ENCODE measurements at places on chromosomes 1 and 21.
A peak's percentile ranks its signal among the peaks of the same experiment; 100 is the strongest.

- DNase-seq: peak; percentile 82
Observed at GRCh38 chr1:63817152-63817667, 43.4 kb downstream of the ROR1 start.

- no peak for DNase-seq
Observed at GRCh38 chr1:30507401-30508174, 215.8 kb downstream of the MATN1 start.

- DNase-seq: no peak
Observed at GRCh38 chr1:172556461-172556860, 23.5 kb downstream of the SUCO start.

DNA sequence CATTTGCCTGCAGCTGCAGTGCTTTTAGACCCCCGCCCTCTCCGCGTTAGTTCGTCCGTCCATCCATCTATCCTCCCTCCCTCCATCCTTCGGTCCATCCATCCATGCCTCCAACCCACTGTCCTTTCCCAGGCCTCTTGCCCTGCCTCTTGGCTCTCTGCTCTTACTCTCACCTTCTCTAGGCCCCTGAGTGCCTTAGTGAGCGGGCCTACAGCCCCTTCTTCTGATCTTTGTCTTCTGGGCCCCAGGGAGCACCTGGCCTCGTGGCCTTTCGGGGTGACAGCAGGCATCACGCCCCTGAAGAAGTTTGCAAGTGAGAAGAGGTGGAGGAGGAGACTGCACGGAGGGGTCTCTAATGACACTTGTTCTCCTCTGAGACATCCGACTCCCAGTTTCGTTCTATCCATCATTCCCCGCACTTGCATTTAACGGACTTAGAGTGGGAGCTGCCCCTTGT, 842 bp downstream of the ATXN7L2 start:
- no peak for DNase-seq

GRCh38 chr1:31785020-31785946, 21.1 kb upstream of the ADGRB2 start:
- DNase-seq: no peak

DNA sequence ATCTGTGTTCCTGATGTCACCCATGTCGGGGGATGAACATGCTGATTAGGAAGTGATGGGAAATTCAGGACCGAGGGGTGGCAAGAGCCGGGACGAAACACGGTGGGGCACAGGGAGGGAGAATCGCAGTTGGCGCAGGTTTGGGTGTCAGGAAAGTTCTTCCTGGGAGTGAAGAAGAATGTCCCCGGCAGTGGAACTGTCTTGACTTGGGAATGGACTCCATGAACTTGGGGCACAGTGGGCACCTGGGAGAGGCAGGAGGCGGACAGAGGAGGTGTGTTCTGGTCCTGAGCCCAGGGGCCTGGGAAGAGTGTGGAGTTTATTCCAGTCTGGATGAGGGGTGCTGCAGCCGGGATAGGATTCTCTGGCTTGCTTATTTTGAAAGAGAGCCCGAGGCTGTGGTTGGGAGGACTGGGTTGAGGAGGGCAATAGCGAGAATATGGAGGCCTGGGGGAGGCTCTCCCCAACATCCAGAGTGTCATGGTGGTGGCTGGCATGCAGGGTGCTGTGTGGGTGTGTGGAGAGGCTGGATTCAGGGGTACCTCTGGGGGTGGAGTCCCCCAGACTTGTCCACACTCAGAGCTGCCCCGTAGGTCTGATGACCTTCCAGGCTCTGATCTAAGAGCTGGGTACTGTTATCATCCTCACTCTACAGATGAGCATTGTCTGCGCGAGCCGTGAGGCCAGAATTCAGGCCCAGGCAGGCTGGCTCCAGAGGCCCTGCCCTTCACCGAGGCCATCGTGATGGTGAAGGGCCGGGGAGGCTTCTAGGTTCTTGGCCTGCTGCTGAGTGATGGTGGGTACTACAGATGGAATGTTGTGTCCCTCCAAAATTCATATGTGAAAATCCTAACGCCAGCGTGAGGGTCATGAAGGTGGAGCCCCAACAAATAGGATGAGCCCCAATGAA, 274.5 kb upstream of the C1orf174 start:
- no peak for DNase-seq

DNA sequence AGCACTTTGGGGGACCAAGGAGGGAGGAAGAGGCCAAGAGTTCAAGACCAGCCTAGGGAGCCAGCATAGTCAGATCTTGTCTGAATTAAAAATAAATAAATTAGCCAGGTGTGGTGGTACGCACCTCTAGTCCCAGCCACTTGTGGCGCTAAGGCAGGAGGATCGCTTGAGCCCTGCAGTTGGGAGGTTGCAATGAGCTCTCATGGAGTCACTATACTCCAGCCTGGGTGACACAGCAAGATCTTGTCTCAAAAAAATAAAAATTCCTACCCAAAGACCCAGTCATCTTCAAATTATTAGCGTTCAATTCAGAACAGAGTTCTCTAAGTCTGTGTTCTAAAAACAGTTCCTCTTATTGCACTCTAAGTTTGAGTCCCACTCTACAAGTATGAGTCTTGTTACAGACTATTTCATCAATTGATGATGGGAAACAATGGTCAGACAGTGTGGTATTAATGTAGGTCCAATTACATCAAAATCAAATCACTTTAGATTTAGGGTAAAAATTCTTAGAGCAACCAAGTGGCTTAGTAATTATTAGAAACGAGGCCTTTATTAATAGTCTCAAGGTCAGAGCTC, 6.9 kb downstream of the FOXJ3 start:
- no peak for DNase-seq

DNA sequence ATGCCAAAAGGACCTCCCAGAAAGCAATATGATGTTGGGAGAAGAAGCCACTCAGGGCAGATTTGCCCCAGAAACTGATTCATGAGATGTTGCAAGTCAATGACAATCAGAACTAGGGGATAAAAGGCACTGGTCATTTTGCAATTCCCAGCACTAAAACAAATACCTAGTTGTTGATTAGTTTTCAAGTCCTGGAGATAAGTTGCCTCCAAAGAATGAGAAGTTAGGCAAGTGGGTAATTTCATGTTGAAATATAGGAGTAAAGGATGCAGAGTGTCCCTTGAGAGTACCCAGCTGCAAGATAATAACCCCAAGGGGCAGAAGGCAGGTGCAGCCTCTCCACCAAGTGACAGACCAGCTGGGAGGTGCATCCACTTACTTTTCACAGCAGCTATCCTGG, 363.6 kb downstream of the PBX1 start:
- DNase-seq: no peak

DNA sequence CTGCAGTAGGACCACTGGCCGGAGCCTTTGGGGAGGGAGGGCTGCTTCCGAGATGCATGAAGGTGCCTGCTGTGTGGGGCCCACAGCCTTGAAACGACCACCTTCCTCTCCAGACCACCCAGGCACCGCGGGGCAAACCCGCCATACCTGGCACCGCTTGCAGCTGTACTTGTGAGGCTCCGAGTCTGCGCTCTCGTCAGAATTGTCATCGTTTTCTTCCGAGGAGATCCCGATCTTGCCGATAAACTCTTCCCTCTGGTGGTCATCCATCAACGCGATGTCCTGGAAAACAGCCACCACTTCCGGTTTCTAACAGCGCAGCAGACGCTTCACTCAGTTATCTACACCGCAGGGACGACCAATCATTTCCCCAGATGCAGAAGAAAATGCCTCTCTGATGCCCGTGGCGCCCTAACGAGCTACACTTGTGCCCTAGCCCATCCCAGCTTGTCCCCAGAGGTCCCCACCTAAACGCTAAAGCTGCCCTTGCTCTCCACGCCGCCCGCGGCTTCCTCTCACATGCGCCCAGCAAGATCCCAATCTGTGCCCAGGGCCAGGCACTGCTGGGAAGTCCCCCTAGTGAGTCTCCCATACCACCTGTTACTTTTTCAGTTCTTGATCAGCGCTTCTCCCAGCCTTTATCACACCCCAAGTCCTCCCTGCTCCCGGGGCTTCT, 55.0 kb upstream of the RIPK4 start:
- no peak for DNase-seq

DNA sequence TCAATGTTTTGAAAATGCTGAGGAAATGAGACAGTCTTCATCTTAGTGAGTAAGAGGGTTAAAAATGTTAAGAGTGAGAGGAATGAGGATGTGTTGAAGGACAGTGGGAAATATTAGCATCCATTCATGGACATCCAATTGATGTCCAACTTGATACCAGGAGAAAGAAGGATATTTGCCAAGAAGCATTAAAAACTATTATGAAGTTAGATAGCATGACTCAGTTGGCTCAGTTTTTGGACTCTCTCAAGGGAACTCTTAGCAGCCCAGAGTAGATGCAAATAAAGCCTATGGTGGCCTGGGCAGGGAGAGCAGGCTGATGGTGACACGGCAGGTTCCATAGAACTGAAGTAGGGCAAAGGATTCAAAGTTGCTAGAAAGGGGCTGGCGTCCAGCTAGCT, 171.0 kb downstream of the ZZZ3 start:
- no peak for DNase-seq

- no peak for DNase-seq
Observed at GRCh38 chr1:116881879-116882520, 27.7 kb upstream of the PTGFRN start.

- no peak for DNase-seq
Observed at GRCh38 chr1:212645546-212646543, 37.3 kb downstream of the ATF3 start.

- no peak for DNase-seq
Observed at GRCh38 chr1:205766038-205766437, 9.2 kb downstream of the RAB29 start.

DNA sequence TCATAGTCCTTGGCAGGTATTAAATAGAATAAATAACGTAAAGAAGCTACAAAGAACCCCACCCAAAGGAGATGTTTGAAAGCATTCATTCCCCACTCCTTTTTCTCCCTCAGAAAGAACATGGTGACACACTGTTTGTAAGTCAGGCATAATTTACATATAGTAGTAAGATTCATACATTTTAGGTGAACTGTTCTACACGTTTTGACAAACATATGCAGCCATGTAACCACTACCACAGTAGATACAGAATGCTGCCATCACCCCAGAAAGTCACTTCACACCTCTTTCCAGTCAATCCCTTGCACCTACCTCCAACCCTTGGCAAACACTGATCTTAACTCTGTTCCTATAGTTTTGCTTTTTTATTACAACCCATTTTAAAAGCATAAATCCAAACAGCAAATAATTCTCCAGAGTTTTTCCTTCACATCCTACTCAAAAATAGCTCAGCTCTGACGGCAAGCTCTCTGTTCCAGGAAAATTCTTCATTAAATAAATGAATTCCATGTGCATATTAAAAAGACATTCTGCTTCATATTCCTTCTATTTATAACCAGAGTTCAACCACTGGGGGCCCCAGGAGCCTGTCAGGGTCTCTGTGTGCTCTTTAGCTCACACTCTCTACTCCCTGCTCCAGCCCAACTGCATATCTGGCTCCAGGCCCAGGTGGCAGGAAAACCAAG, 258.8 kb downstream of the PLPP3 start:
- no peak for DNase-seq

DNA sequence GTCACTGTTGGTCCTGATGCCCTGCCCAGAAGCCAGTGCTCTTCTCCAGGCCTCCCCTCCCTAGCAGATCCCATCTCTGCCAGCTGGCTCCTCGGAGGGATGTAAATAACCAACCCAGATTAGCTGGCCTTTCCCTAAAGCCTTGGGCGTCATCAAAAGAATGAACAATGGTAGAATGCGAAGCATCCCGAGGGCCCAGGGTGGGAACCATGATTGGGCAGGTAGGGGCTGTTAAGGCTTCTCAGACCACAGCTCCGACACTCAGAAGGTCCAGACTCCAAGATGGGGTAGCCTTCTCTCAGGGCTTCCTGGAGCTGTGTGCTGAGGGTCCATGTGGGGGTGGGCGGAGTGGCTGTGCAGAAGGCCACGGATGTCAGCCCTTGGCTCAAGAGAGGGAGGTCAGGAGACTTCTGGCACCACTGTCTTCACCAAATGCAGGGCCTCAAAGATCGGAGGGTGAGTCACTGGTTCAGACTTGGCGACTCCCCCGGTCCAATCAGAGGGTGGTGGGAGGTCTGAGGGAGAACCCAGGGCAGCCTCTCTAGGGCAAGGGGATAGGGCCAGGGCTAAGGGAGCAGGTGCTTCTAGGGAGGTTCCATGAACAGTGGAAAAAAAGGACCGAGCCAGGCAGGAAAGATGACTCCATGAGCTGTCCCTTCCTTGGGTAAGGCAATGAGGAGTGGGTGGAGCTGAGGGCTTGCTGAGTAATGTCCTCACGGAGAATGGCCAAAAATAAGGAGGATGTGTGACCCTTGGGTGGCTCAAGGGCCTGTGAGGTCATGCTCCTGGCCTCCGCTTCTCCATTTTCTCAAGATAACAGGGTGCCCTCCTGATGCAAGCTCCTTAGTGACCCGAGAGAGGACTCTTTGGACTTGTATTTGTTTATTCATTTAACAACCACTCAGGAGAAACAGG, 58.4 kb upstream of the EPS8L3 start:
- DNase-seq: no peak

- peak; percentile 35 for DNase-seq
Observed at GRCh38 chr1:119948342-119949214, 52.3 kb upstream of the ADAM30 start.

GRCh38 chr1:154520333-154520732, 18.1 kb upstream of the SHE start:
- DNase-seq: no peak

- DNase-seq: peak; percentile 29
Observed at GRCh38 chr1:32014199-32014947, 705 bp downstream of the KHDRBS1 start.

DNA sequence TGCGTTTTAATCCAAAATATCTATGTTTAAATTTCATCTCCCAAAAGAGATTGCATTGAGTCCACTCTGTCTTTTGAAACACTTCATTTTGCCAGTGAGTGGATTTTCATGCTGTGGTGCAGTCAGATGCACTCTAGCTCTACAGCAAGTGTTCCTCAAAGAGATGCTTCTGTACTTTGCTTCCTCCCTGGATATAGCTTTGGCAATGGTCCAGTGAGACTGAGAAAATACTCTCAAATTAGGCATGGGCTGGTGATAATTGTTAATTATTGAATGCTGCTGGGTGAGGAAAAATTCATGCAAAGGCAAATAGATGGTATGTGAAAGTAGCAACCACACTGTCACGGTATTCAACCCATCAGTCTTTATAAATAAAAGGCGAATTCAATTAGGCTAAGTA, 396.9 kb downstream of the ADGRL2 start:
- DNase-seq: peak; percentile 71

- DNase-seq: no peak
Observed at GRCh38 chr1:79657951-79658658, 651.6 kb upstream of the ADGRL4 start.

DNA sequence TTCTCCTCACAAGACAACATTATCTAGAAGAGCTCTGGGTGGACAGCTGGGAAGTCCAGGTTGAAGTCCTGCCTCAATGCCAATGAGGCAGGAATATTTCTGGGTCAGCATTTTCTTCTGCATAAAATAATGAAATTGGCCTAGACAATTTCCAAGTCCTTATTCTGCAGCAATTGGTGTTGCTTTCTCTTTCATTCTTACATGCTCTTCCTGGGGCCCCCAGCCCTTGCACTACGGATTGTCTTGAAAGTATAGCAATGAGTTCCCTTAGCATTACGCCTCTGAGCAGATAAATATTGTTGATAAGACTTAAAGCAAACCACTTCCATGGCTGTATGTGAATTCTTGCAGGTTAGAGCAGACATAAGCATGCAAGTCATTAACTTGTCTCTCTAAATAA, 188.5 kb downstream of the TGFBR3 start:
- DNase-seq: no peak

Data from NCI-H446 (cell line).